ENCODE measurements at places on chromosomes 2 and 18.

DNA sequence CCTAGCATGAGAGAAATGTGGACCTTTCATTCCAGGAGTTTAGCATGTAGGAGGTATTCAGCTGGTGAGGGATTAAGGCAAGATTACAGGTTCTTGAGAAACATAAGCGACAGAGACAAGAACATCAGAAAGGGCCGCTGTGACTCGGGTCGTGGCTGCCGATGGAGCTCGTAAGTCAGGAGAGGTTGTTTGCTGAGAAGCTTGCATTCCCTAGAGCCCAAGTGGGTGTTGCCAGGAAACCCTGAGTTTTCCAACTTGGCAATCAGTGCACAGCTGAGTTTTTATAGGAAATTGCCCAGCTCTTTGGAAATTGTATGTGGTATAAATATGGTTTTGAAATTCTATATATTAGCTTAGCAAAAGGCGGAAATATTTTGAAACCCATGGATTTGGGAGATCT is 46.4 kb upstream of the CYP1B1 start:
- no peak for DNase-seq

DNA sequence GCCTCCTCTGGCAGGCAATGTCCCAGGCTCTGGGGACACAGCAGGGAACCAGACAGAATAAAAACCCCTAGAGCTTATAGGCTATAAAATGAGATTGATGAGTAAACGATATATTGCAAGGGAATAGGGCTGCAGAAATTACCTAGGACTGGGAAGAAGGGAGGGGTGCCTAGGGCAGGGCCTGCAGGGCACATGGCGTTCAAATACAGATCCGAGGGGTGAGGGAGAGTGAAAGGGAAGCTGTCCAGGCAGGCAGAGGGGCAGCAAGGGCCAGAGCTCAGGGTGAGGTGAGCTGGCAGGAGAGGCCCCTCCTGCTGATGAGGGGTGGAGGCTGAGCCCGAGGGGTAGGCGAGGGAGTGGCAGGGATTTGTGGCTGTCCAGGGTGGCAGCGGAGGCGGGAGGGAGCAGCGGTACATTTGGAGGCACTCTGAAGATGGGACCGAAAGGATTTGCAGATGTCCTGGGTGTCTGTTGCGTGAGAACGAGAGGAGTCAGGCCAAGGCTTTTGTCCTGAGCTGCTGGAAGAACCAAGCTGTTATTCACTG is 33.7 kb downstream of the KCNIP3 start:
- DNase-seq, result no peak

DNA sequence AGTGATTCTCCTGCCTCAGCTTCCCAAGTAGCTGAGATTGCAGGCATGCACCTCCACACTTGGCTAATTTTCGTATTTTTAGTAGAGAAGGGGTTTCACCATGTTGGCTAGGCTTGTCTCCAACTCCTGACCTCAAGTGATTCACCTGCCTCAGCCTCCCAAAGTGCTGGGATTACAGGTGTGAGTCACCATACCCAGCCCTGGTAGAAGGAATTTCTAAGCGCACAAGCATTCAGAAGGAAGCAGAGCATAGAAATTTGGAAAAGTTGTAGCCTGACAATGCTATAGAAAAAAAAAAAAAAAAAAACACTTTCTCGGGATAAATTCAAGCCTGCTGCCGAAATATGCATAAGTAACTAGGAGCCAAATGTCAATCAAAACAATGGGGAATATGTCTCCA is 249.4 kb downstream of the GRB14 start:
- no peak for DNase-seq

GRCh38 chr2:27201675-27202074 is 10.2 kb upstream of the ATRAID start:
- no peak for DNase-seq

DNA sequence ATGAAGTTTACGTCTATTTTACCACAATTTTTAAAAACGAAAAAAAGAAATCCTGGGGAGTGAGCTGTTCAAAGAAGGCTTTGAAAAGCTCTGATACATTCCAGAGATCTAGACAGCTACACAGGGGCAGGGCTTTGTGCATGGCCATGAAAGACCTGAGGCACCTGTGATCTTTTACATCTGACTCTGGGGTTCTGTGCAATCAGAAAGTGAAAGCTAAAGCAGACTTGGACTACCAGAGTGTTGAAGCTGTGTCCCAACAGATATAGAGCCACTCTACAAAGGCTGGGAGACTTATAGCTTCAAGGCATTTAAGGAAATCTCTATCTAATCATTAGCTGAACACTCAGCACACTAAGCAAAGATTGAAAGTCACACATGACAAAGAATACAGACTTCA is 34.1 kb downstream of the PARD6G start:
- DNase-seq, result no peak

- DNase-seq, result peak; percentile 47
Observed at GRCh38 chr18:58195278-58195765, 151.3 kb downstream of the NEDD4L start.

GRCh38 chr2:230267059-230267458 is 41.5 kb downstream of the SP140 start:
- no peak for DNase-seq

- DNase-seq, result no peak
Observed at GRCh38 chr2:150046810-150047209, 440.7 kb downstream of the RND3 start.

DNA sequence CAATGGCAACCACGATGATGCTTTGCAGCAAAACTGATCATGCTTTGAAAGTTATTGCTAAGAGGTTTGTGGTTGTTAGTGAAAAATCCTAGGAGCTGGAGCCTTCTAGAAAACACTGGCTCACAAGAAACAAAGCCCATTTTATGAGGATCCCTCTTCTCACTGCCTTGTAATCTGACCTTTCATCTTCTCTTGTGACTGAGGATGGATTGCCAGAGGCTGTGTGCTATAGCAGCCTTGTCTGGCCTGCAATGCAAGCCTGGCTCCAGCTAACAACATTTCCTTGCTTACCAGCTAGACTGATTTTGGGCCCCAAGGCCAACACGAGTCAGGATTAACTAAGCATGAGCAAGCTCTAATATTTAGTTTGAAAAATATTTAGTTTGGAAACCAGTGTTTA is 13.1 kb downstream of the PIEZO2 start:
- DNase-seq, result no peak

- no peak for DNase-seq
Observed at GRCh38 chr2:2455151-2455550, 124.1 kb upstream of the MYT1L start.

DNA sequence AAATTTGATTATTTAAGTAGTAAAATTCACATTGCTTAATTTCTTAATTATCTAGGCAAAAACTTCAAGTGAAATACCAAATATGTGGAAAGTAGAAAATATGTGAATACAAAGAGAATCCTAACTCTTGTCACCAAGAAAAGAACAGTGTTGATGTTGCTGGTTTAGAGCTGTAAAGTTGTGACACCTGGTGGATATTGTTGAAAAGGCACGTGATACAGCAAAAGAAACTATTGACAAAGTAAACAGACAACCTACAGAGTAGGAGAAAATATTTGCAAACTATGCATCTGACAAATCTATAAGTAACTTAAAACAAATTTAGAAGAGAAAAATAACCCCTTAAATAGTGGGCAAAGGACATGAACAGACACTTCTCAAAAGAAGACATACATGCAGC is 25.6 kb upstream of the ZC3H15 start:
- no peak for DNase-seq

DNA sequence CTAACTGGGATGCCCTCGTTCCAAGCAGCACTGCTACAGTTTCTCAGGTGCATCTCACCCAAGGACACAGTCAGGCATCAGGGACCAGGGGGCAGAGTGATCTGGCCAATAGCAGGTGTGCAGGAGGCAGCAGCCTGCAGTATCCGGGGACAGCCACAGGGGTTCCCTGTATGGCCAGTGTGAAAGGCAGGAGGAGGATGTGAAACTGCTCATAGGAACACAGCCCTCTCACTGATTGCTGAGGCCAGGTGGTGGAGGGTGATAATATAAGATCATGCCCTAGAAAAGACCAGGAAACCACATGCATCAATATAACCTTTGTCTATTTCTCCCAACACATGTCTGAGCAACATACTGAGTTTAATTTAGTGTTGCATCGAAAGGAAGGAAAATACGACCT is 112.7 kb upstream of the TACR1 start:
- DNase-seq, result peak; percentile 69

DNA sequence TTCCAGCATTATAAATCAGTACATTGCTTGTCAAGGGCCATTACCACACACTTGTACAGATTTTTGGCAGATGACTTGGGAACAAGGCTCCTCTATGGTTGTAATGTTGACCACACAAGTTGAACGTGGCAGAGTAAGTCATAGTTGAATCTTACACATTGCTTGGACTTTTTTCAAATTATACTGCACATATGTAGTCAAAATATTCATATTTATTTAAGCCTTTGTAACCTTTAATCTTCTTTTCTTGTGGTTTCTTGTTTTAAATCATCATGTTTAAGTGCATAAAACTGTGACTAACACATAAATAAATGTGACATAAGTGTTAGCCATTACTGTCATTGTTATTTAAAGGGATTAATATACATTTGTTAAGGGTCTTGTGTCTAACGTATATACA is 52.1 kb upstream of the EPB41L5 start:
- DNase-seq, result no peak

DNA sequence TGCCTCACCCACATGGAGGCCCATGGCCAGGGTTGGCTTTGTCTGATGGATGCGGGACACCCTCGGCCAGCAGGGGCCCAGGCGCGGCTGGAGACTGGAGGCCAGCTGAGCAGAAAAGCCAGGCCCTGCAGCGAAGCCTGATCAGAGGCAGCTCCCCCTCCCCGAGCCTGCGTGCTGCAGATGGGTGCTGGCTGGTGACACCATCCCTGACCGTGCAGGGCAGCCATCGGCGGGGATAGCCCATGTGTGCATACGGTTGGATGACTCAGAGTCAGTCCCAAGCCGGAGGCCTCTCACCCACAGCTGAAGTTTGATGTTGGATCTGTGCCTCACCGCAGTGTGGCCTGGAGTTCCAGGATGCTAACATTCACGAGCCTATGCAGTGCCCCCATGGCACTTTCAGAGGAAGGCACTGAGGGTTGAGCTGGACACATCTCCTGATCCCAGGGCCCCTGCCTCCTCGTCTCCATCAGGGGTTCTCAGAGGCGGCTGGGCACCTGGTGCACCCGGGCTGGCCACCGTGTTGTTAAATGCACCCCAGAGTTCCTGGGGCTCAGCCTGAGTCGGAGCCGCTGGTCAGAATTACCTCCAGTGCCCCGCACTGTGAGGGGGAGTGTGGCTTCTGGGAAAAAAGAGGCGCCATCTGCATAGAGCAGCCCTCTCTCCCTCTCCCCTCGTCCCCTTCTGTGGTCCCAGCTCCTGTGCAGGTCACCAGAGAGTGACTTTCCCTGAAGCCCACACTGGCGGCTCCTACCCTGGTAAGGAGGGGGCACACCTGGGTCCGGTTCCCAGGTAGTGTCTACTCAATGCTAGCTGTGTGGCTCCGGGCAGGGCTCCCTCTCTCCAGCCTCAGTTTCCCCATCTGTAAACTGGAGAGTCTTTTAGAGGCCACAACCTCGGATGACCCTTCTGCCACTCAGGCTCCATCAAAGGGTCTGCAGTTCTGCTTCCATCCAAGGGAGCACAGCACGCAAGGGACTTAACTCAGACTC is 19.4 kb upstream of the KIF1A start:
- no peak for DNase-seq

DNA sequence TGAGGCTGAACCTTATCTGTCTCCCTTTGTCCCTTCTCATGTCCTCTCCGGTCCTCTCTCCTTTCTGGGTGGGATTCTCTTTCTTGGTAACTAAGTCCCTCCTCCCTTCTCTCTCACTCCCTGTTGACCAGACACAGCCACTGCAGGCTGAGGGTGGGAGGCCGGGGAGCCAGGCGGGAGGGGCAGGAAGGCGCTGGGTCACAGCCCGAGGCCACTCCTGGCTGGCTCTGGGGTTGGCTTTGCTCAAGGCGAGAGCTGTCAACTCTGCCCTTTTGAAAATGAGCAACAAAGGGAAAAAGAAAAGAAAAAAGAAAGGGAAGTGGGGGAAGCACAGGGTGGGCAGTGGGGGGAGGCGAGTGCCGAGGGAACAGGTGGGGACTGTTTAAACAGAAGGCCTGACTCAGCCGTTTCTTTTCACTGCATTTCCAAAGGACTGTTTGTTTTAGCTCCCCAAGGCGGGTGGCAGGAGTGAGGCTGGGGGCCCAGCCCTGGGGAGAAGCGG is 70.5 kb upstream of the IGFBP5 start:
- DNase-seq, result no peak

- no peak for DNase-seq
Observed at GRCh38 chr2:166404831-166405568, 29.3 kb upstream of the SCN9A start.

GRCh38 chr2:213545964-213546475 is 261.8 kb downstream of the SPAG16 start:
- DNase-seq, result no peak

DNA sequence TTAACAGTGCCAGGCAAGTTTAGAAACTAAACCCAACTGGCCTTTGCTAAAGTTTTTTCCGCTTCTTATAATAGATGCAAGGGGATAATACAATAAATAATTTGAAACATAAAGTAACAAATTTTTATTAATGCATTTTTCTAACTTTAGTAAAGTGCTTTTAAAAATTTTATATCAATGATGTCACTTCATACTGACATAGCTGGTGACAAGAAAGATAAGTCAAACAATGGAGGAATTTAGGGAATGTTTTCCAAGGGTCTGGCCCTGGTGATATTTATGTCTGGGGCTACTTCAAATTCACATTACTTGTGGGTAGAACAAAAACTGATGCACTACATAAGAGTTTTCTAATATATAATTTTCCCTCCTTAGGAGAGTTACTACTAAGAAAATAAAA is 61.2 kb upstream of the CBLN2 start:
- no peak for DNase-seq

GRCh38 chr18:70165936-70166335 is 39.6 kb downstream of the RTTN start:
- no peak for DNase-seq

DNA sequence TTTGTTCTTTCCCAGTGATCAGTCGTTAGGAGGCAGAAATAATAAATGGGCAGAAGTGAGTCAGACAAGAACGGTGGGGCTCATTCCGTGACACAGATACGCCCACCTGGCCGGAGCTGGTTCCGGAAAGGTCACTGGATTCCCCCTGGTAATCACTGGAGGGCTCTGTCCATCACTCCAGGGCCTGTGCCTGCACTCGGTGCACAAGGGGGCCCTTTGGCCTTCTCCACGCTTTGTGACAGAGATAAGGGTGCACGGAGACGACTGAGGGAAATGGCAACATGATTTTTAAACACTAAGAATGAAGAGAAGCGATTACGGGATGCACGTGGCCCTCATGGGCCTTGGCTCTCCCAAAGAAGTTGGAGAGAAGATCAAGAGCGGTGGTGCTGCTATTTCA is 84.4 kb downstream of the PTGR3 start:
- DNase-seq, result no peak

DNA sequence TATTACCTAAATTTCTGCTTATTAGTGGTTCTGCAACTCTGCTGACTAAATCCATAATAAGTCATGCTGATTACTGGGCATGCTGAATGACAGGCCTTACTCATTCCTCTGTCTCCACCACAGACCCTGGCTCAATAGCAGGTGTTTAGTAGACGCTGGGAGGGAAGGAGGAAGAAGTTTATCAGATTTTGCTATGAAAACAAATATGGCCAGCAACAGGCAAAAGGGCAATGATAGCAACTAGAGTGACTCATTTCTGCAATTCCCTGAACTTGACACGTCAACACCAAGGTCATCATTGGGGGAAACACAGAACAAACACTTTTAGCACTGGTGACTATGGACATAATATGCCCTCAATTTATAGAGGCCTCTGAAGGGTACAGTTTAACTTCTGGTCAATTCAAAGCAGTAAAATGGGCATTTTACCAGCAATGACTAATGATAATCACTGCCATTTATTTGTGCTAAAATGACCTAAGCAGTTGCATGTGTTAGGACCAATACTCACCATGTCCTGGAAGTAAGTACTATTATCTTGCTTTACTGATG is 35.2 kb downstream of the TMEM163 start:
- no peak for DNase-seq
